ENCODE measurements at places on chromosomes 4 and X.

DNA sequence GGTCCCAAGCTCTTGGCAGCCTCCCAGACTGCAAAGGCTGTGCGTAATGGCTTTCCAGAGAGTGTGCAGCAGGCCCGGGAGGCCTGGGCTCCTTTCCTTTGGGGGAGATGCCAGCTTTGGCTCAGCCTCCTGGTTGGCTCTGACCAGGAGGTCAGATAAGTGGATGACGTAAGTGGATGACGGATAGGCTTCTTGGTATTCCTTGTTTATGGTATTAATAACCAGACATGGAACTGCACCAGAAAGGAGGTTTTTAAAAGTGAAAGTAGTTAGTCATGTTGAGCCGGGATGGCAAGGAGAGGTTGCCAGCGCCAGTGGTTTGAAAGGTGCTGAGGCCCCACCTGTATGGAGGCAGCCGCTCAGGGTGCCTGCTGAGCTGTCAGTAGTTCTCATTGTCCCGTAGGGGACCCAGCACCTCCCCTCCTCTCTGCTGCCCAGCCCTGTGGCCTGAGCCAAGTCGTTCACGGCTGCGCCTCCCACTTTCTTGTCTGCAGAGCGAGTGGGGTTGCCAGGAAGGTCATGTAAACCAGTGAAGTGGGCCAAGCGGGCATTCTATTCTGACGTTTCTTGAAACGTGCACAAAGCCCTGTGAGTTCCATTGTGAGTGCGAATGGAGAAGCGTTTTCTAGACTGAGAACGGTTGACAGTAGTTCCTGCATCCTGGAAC is 28.7 kb upstream of the STOX2 start:
- no peak for DNase-seq

- DNase-seq: no peak
Measured at GRCh38 chrX:17038277-17038676, 91.8 kb downstream of the REPS2 start.

- DNase-seq: no peak
Measured at GRCh38 chr4:30904588-30904987, 184.4 kb downstream of the PCDH7 start.

DNA sequence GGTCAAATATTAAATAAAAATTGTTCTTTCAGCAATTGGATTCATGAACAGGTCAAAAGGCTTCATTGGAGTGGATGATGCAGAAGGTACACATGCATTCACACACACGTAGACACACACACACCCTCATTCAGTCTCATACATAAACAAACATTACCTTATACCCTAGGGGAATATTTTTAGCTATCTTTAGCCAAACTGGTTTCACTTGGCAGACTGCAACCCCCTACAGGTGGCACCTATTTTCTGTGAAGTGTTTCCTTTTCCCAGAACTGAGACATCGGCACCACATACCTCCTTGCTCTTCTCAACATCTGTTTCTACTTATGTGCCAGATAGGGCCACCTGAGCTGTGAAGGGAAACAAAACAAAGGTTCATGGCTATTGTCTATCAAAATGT is 18.5 kb upstream of the KDR start:
- DNase-seq: no peak

GRCh38 chr4:52957835-52958631 is 95.9 kb downstream of the RASL11B start:
- DNase-seq: no peak

DNA sequence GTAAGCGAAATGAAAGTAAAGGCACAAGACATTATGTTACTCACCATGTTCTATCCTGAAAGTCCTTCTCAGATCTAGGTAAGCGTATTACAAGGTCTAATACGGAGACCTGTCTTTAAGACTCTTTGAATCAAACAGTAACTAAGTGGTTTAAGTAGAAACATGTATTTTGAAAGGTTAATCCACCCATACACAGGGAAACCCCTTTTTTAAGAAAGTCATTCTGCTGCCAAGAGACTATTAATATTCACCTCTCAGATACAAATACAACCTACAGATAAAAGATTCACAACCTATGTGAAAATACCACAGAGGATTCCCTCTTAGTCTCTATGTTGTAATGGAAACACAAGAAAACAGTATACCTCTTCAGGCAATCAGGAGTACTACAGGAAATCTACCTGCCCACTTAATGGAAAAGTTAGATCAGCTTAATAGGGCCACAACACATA is 63.2 kb upstream of the TNIP3 start:
- DNase-seq: no peak

- DNase-seq: no peak
Measured at GRCh38 chr4:141668200-141668910, 32.0 kb downstream of the IL15 start.

- no peak for DNase-seq
Measured at GRCh38 chr4:15327311-15328298, 100.2 kb upstream of the C1QTNF7 start.

GRCh38 chrX:30593440-30594200 is 16.1 kb upstream of the TASL start:
- DNase-seq: no peak
